ENCODE measurements at places on chromosomes 7 and 10.
A peak's percentile ranks its signal among the peaks of the same experiment; 100 is the strongest.

- H3K4me3 ChIP-seq: no peak overlapping the region
- no peak overlapping the region for H3K27ac ChIP-seq
- H3K27me3 ChIP-seq: no peaks in the 10 kb centered on the region
- no peaks in the 10 kb centered on the region for H3K4me1 ChIP-seq
- peaks cover 20% of the 10 kb centered on the region for H3K36me3 ChIP-seq
Measured at GRCh38 chr7:100859856-100860255, 7.3 kb upstream of the TRIP6 start.

DNA sequence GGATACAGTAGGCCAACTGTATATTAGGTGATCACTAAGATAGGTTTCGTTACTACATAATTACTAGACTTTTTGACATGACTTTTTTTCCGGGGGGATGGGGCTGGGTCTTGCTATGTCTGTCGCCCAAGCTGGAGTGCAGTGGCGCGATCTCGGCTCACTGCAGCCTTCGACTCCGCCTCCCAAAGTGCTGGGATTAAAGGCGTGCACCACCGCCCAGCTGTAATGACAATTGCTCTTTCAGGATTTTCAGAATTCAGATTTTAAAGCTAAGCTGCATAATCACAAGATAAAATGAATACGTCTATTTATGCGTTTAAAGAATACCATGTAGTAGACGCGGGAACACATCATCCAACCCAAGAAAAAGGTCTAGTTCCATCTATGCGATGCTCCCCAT is 982 bp downstream of the IDI1 start:
- no peaks in the 10 kb centered on the region for H3K36me3 ChIP-seq
- peaks cover 49% of the 10 kb centered on the region for H3K4me1 ChIP-seq

- H3K36me3 ChIP-seq: no peaks in the 10 kb centered on the region
- H3K4me1 ChIP-seq: no peaks in the 10 kb centered on the region
- no peak overlapping the region for H3K4me3 ChIP-seq
- no peak overlapping the region for H3K27ac ChIP-seq
Measured at GRCh38 chr10:83657487-83657886, 481.8 kb upstream of the GHITM start.

DNA sequence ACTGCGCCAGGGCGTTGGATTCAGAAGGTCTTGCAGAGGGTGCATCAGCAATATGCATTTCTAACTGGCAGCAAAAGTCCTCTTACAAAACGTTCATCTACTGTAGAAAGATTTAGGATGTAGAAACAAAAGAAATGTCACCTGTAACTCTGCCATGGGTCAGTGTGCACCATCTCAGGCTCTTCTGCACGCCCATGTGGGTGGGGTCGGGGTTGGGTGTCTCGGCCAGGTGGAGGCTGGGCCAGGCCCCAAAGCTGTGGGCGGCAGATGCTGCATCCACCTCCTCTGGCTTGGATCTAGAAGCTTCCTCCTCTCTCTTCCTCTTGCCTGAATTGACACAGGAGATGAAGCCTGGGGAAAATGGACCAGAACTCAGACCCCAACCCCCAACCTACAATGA is 111.3 kb upstream of the PPP2R2D start:
- no peaks in the 10 kb centered on the region for H3K27me3 ChIP-seq
- no peaks in the 10 kb centered on the region for H3K4me1 ChIP-seq
- no peaks in the 10 kb centered on the region for H3K36me3 ChIP-seq
- H3K4me3 ChIP-seq: no peak overlapping the region
- DNase-seq: no peak

DNA sequence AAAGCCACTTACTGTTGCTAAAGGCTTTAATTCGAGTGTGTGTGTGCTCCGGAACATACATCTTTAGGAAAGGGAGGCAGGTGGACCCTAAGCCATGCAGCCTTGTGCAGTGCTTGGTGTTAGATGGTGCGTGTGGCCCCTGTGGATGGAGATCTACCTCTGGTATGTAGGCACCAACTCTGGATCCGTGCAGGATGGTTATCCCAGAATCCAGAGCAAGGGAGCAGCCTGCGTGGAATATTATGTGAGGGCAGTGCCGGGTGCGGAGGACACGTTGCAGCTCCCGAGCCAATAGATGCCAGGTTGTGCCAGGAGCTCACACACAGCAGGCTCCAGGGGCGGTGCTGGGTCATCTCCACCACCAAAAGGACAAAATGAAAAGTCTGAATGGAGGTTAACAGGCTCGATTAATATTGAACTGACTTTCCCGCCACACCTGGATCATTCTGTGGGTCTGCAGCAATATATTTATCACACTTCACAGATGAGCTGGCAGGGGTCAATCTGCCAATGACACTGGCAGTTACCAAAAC is 143.0 kb upstream of the NPS start:
- no peaks in the 10 kb centered on the region for H3K36me3 ChIP-seq
- H3K4me3 ChIP-seq: no peak overlapping the region
- peaks cover 4% of the 10 kb centered on the region for H3K4me1 ChIP-seq
- H3K27me3 ChIP-seq: no peaks in the 10 kb centered on the region
- no peak overlapping the region for H3K27ac ChIP-seq

DNA sequence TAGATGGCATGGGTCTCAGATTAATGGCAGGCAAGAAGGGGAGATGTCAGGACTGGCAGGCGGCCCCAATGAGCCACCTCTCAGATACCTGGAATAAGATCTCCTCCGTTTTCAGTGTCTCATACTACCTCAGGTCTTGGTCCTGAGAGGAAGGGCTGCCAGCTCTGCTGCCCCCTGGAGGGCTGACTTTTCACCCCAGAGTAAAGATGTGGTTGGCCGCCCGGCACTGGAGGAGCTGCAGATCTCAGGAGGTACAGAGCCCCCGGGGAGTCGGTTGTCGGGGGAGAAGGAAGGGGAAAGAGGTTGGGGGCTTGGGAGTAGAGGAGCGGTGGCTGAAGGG is 642 bp upstream of the COL13A1 start:
- H3K4me1 ChIP-seq: peaks cover 24% of the 10 kb centered on the region
- H3K27ac ChIP-seq: no peak overlapping the region
- H3K4me3 ChIP-seq: peak overlapping the region; percentile 45
- no peak for DNase-seq
- no peaks in the 10 kb centered on the region for H3K36me3 ChIP-seq

DNA sequence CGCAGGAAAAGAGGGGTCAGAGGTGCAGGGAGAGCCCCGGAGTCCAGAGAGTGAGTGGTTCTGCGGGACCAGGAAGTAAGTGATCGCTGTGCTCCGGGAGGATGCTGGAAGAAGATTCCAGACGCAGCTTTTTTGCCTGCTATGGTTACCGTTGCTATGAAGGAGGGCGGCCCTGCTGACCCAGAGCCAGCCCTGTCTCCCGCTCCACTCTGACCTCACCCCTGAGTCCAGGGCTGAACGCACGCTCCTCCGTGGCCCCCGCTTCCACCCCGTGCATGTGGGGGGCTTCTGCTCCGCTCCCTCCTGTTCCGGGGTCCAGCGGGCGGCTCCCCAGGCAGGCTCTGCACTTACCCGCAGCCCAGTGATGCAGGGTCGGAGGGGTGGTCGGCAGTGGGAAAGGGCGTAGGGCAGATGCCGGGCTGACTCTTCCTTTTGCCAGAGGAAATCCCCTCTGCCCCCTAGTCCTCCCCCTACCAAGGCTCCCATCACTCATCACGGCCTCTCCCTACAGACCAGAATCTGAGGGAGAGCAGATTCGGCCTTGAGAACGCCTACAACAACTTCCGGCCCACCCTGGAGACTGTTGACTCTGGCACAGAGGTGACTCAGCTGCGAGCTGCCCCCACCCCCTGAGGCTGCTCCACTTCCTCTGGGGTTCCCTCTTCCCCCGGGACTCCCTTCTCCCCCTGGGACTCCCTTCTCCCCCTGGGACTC is 2.7 kb upstream of the MUC17 start:
- peaks cover 23% of the 10 kb centered on the region for H3K4me1 ChIP-seq
- peak overlapping the region; percentile 74 for H3K27ac ChIP-seq
- H3K36me3 ChIP-seq: no peaks in the 10 kb centered on the region
- no peak for DNase-seq
- peak overlapping the region; percentile 54 for H3K4me3 ChIP-seq

DNA sequence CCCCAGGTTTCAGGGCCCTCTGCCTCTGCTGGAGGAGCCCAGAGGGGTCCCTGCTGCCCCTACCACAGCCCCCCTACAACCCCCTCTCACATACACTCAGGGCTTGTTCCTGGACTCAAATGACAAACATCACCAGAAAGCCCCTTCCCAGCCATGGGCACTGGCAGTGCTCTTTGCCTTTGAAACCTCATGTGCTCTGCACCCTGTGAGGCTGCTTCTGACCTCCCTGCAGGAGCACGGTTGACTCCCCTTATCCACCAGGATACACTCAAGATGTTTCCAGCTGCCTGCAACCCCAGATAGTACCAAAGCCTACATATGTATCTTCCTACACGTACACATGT is 3.5 kb upstream of the ADIRF start:
- no peaks in the 10 kb centered on the region for H3K27me3 ChIP-seq
- no peaks in the 10 kb centered on the region for H3K36me3 ChIP-seq
- peak overlapping the region; percentile 28 for H3K27ac ChIP-seq
- peaks cover 65% of the 10 kb centered on the region for H3K4me1 ChIP-seq
- no peak overlapping the region for H3K4me3 ChIP-seq

- H3K4me1 ChIP-seq: no peaks in the 10 kb centered on the region
- no peak overlapping the region for H3K27ac ChIP-seq
- H3K4me3 ChIP-seq: no peak overlapping the region
- H3K36me3 ChIP-seq: no peaks in the 10 kb centered on the region
- no peaks in the 10 kb centered on the region for H3K27me3 ChIP-seq
Measured at GRCh38 chr10:89651916-89652573, 7.0 kb upstream of the PANK1 start.

GRCh38 chr7:55587687-55588378 is 15.5 kb upstream of the VOPP1 start:
- no peak overlapping the region for H3K27ac ChIP-seq
- DNase-seq: no peak
- H3K4me1 ChIP-seq: no peaks in the 10 kb centered on the region
- no peaks in the 10 kb centered on the region for H3K27me3 ChIP-seq
- no peaks in the 10 kb centered on the region for H3K36me3 ChIP-seq

GRCh38 chr7:77757589-77757988 is 40.6 kb downstream of the TMEM60 start:
- no peaks in the 10 kb centered on the region for H3K27me3 ChIP-seq
- no peak overlapping the region for H3K27ac ChIP-seq
- H3K36me3 ChIP-seq: no peaks in the 10 kb centered on the region
- H3K4me3 ChIP-seq: no peak overlapping the region
- DNase-seq: no peak
- H3K4me1 ChIP-seq: peaks cover 23% of the 10 kb centered on the region

DNA sequence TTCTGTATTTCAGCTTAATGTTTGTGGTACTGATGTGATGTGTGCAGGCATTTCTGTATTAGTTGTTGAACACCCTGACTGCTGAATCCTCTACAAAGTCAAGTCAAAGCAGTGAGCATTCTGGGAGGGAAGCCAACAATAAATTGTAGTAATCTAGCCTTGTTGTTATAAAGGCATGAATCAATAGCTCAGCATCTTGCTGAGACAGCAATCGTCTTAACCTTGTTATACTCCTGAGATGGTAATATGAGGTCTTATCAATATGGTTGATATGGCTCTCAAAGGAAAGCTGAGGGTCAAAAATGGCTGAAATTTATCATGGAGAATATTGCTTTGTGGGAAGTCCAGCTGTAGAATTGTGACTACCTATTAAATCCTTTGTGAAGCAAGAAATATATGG is 299.4 kb downstream of the DNAJB9 start:
- no peaks in the 10 kb centered on the region for H3K36me3 ChIP-seq
- H3K27me3 ChIP-seq: no peaks in the 10 kb centered on the region
- H3K4me3 ChIP-seq: no peak overlapping the region
- no peak for DNase-seq
- H3K4me1 ChIP-seq: no peaks in the 10 kb centered on the region

GRCh38 chr10:128881086-128881485 is 586.0 kb upstream of the MGMT start:
- H3K27ac ChIP-seq: no peak overlapping the region
- no peak overlapping the region for H3K4me3 ChIP-seq
- H3K4me1 ChIP-seq: peaks cover 5% of the 10 kb centered on the region

DNA sequence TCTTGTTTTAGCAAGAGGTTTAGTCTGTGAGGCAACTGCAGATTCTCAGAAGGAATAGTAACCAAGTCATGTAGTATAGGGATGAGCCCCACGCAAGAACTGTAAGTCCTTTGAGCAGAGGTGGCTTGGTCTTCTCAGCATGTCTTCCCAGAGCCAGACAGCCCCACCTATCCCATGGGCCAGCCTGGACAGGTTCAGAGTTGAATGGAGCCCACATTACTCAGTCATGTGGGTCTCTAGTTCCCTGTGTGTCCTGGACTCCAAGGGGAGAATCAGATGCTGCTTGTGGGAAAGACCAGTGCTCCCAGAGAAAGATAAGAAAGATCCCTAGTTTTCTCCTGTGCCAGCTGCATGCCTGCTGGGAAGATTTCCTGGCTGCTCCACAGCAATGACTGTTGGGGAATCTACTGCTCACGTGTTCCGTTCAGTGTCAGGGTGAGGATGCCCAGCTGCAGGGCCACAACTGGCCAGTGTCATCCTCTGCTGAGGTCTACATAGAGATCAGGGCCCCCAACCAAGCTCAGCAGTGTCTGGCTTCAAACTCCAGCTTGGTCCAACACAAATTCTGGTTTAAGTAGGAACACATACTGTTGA is 66.9 kb upstream of the UNC5B start:
- H3K4me1 ChIP-seq: no peaks in the 10 kb centered on the region
- no peak overlapping the region for H3K4me3 ChIP-seq
- no peaks in the 10 kb centered on the region for H3K27me3 ChIP-seq
- no peak overlapping the region for H3K27ac ChIP-seq

DNA sequence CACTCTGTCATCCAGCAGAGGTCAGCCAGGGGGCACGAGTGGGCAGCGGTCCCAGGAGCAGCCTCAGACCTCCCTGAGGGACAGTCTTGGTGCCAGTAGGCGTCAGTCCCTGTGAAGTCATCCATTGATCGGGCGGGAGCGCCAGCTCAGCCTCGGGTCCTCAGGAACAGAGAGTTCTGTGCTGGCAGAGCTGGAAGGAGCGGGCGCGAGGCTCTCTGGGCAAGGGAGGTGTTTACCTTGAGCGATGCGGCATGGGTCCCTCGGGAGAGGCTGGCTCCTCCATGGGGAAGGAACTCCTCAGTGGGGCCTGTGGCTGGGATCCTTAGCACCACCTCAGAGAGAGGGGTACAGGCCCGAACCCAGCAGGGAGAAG is 101.1 kb upstream of the PPIF start:
- peaks cover 93% of the 10 kb centered on the region for H3K4me1 ChIP-seq
- no peak overlapping the region for H3K4me3 ChIP-seq
- H3K36me3 ChIP-seq: no peaks in the 10 kb centered on the region

DNA sequence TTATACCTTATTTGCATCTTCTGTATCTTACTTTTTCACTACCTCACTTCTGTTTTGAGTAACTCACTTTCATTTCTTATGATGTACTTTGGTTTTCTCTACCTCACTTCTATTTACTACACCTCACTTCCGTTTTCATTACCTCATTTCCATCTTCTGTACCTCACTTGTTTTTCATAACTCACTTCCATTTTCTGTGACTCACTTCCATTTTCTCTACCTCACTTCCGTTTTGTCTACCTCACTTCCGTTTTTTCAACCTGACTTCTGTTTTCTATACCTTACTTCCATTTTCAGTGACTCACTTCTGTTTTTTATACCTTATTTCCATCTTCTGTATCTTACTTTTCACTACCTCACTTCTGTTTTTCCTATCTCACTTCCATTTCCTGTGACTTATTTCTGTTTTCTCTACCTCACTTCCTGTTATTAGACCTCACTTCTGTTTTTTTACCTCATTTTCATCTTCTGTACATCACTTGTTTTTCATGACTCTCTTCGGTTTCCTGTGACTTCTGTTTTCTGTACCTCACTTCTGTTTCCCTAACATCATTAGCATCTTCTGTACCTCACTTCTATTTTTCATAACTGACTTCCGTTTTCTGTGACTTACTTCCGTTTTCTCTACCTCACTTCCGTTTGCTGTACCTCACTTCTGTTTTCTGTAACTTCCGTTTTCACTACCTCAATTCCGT is 493.1 kb upstream of the AKR1E2 start:
- no peak for DNase-seq
- H3K4me3 ChIP-seq: no peak overlapping the region
- no peaks in the 10 kb centered on the region for H3K27me3 ChIP-seq
- H3K27ac ChIP-seq: no peak overlapping the region
- no peaks in the 10 kb centered on the region for H3K36me3 ChIP-seq

All from vagina (tissue), 2 donors.